ENCODE measurements at places on chromosomes 3 and 15.
A peak's percentile ranks its signal among the peaks of the same experiment; 100 is the strongest.

GRCh38 chr3:30311781-30312180, 294.6 kb upstream of the TGFBR2 start:
- peak; percentile 59 for DNase-seq

- DNase-seq = no peak
Observed at GRCh38 chr15:52657338-52657737, 21.9 kb downstream of the ATOSA start.

GRCh38 chr3:5188419-5189221, 1.1 kb downstream of the EDEM1 start:
- no peak for DNase-seq

- DNase-seq = no peak
Observed at GRCh38 chr3:174846055-174846454, 13.1 kb upstream of the NAALADL2 start.

DNA sequence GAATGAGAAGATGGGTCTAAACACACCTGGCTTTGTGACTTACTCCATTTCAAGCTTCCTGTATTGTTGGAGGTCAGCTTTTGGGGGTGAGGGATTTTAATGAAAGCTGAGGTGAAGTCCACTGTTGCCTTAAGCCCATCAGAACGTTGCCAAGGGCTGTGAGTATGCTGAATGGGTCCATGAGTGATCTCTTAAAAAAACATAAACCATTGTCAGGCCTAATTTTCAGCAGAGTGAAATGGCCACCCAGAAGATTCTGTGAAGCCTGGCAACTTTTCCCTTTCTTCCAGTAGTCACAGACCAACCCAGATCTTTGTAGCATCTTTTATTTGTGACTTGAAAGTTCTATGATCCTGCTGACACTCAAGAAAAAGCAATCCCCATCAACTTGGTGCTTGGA, 87.0 kb downstream of the SMAD3 start:
- no peak for DNase-seq

DNA sequence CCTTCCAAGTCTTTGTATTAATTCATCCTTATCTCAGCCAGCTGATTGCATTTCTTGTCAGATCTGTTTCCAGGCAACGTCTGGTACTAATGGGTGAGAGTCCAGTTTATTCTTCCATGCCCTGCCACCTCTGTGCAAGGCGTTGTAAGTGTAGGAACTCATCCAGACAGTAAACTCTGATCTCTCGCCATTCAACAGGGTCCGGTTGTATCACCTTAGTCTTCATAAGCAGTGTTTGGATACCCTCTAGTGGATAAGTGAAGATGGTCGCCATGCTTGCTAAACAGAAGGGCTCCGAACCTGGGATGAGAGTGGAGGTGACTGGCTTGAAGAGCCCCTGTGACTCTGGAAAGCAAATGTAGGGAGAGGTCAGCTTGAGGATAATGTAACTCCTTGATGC, 51.6 kb upstream of the CMTM7 start:
- DNase-seq = peak; percentile 7

GRCh38 chr3:43221076-43221475, 65.3 kb upstream of the SNRK start:
- DNase-seq = peak; percentile 14

- no peak for DNase-seq
Observed at GRCh38 chr3:126510308-126510910, 7.2 kb downstream of the UROC1 start.

DNA sequence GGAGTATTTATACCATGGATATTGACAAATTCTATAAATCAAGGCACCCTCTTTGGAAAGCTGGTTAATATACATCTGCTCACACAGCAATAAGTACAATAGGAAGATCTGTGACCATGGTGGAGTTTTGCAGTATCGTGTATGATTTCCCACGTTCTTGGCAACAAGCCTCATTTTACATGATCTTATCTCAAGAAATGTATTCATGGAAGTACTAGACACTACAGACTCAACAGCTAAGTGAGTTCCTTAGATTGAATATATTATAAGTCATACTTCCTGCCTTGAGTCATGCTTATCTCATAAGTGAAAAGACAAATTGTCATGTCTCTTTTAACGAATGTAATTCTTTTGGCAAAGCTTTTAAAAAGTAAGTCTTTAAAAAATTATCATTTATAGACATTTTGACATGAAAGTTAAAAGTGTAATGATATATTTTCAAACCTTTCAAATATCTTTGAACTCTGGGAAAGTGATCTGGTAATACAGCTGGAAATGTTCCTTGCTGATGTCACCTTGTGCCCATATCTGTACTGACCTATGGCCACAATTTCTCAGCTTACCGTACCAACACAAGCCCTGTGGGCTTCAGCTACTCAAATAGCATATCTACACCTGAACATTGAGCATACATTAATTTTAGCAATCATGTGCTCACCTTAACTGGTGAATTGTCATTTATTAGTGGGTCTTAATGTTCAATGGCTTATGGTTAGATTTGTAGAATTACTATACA, 130.3 kb upstream of the TMC3 start:
- no peak for DNase-seq

GRCh38 chr3:119206611-119207511, 33.5 kb downstream of the UPK1B start:
- DNase-seq = no peak

DNA sequence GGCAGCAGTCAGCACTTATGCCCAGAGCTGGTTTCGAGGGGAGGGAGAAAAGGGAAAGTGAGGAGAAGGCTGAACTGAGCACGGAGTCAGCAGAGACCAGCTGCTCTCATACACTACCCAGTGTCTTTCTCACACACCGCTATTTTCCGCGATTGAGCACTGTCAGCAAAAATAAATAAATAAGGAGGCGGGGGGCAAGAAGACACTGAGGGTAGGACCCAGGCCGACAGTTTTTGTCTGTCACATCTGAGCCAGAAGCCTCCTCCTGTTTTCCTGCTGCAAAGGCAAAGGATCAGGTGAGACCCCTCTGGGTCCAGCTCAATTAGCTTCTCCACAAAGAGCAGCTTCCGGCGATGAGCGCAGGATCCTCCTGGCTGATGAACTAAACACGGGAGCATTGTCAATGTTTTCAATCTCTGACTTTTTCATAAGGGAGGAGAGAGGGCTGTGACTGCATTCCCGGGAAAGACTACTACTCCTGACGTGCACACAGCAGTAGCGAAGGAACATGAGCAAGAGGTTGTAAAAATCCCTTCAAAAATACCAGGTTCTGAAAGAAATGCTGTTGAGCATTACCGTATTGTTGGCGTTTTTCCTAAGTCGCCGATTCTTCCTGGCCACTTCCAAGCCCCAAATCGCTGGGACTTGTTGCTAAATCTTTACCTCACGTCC, 1.3 kb downstream of the FRMD5 start:
- peak; percentile 12 for DNase-seq

GRCh38 chr3:41198526-41198925, 779 bp upstream of the CTNNB1 start:
- no peak for DNase-seq

DNA sequence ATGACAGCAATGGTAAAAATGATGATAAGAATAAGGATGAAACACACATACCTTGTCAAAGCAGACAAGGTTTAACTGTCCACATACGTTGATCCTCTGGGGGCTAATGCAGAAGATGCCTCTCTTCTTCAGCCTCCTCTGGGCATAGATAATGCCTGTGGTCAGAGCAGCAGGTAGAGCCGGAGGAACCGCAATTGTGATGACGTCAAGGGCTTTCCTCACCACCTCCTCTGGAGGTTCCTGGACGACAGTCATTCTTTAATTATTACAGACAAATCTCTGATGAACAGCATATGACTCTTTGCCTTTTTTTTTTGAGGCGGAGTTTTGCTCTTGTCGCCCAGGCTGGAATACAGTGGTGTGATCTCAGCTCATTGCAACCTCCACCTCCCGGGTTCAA, 86.3 kb upstream of the ATP13A5 start:
- no peak for DNase-seq

DNA sequence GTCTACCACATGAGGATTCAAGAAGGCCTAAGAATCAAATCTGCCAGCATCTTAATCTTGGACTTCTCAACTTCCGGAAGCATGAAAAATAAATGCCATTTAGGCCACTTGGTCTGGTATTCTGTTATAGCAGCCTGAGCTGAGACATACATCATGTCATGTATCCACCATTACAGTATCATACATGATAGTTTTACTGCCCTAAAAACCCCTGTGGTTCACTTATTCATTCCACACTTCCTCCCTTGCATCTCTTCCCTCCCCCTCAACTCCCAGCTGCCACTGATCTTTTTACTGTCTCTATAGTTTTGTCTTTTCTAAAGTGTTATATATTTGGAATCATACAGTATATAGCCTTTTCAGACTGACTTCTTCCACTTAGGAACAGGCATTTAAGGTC, 161.8 kb downstream of the SNRK start:
- DNase-seq = no peak

- DNase-seq = no peak
Observed at GRCh38 chr15:67116742-67117141, 51.3 kb downstream of the SMAD3 start.

GRCh38 chr3:146781059-146781458, 175.9 kb upstream of the PLSCR5 start:
- DNase-seq = no peak

DNA sequence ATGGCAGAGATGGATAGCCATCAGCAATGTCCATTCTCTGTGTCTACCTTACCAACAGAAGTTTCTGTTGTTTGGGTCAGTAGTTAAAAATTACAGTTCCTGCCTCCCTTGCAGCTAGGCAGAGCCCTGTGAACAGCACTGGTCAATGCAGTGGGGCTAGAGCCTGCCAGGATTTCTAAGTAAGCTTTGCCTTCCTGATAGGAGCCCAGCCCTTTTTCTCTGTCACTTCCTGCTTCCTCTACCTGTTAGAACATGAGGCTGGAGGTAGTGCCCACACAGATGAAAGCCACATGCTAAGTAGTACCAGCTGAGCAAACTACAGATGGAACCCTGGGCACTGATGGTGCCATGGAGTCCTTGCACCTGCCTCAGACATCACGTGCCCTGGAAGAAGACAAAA, 45.0 kb downstream of the MGLL start:
- no peak for DNase-seq

All from DMS79 treated with DMSO at 0.1 percent for 48 hours (cell line).